ENCODE measurements at places on chromosomes 11 and 22.

- no peak for DNase-seq
Measured at GRCh38 chr11:499201-500076, 7.6 kb downstream of the RNH1 start.

DNA sequence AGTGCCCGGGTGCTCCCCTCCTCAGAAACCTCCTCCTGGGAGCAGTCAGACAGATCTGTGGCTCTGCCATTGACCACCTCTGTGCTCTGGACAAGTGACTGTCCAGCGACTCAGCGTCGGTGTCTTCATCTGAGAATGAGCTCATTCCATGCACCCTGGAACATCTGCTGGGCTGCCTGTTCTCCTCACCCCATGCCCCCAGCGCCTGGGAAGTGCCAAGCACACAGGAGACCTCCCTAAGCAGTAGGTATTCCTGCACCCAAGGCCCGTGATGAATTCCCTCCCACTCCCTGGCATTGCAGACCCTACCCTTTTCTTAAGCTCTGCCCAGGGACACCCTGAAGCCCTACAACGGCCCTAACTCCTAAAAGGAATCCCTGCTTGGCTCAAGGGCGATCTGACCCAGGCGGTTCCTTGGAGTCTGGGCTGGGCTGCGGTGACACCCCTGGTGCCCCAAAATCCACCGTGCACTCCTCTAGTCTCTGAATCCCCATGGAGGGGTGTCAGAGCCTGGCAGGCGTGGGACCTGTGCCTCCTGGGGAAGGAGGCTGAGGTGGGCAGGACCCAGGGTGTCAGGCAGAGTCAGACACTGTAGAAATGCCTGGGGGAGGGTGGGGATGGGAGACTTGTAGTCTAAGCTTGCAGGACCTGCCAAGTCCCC is 92.0 kb downstream of the CEP164 start:
- no peak for DNase-seq

DNA sequence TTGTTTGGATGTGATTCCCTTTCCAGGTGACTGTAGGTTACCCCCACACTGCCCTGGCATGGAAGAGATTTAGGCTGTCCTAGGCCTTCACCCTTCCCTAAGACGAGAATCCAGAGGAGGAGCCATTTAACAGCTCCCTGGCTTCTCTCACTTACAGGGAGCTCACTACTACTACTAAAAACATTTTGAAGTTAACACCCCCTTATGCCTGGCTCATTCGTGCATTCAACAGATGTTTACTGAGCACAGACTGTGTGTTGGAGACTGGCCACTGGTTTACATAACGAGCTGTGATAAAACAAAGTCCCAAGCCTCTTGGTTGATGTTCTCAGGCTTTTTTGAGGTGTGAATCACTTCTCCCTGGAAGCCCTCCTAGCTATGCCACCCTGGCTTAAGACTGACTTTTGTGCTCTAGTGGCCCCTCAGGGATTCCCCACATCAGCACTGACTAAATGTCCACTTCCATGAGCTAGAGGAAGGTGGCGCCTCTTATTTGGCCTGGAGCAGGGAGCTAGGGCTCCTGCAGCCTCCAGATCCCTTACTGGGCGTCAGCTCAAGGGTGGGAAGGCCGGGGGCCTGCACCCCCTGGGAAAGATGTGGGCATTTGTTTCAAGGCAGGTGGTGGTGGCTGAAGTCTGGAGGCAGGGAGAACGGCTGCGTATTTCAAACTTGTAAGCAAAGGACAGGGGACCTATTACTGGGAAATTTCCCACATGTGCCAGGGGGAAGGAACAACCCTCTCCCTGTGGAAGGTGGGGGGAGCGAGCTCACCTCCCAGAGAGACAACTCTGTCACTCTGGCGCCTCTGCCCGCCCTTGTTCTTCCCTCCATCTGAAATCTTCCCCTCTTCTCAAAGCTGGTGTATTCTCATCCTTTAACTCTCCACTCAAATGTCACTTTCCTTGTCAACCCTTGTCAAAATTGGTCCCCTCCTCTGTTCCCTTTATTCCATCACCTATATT is 19.4 kb upstream of the MALAT1 start:
- no peak for DNase-seq

DNA sequence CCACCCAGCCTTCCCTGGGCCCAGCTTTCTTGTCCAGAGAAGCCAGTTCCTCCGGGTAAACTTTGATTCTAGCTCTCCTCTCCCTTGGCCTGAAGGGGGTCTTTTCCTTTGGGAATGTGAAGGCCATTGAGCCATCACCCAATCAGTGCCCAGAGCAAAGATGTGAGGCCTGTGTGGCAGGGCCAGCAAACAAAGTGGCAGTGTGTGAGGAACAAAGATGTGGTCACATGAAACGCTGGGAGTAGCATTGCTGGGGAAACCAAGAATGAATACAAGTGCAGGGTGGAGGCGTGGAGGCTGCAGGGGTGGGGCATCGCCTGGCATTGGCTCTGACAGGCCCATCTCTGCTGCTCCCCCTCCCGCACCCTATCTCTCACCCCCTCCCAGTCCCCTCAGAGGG is 91.9 kb upstream of the BID start:
- no peak for DNase-seq

GRCh38 chr11:69115586-69116560 is 39.9 kb upstream of the SMIM38 start:
- DNase-seq = no peak

GRCh38 chr22:44782363-44782963 is 30.1 kb downstream of the ARHGAP8 start:
- DNase-seq = no peak

DNA sequence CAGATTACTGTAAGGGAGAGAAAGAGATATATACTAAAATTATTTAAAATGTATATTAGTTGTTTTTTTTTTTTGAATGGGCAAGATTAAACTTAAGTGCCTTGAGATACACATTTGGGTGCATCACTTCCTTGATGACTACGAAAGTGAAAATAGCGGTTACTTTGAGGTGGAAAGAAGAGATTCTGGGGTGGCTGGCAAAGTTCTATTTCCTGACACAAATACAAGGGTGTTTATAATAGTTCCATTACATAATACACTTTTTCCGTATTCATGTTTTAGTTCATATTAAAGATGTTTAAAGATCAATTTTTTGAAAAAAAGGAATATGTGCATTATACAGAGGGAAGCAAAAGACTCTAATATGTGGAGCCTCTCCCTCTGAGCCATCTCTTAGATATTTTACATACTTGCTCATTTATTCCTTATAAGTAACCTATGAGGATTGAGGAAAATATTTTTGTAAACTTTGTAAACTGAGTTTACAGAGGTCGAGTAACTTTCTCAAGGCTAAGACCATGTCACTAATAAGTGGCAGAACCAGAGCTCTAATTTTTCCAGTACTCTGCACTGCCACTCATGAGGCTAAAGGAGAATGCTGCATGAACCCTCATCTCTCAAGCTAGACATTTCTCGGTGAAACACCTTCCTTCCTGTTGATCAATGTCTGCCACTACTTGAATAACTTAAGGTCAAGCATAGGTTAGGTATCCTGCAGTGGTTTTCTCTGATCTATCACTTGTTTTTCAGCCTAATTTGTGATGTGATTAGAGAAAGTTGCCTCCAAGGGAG is 58.6 kb downstream of the DDIAS start:
- DNase-seq = no peak

GRCh38 chr11:93567401-93567895 is 24.3 kb upstream of the SMCO4 start:
- no peak for DNase-seq

GRCh38 chr11:90326647-90327046 is 103.8 kb upstream of the CHORDC1 start:
- DNase-seq = no peak

GRCh38 chr22:45870011-45870410 is 107.0 kb downstream of the WNT7B start:
- no peak for DNase-seq

DNA sequence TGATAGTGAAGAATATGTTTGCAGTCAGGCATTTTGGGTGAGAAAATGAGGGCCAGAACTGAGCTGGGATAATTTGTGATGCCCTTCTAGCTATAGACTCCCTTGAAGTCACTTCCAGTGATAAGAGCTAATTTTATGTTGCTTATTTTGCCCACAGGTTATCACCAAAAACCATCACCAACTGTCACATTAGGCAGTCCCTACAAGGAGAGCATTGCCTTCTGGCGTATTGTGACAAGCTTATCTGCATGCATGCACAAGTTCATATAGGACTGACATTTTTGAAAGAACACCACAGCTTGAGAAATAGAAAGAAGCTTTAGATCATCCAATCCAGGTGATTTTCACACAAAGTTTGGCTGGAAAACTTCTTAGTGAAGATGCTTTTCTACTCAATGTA is 735.3 kb upstream of the RAG2 start:
- DNase-seq = no peak

- peak; percentile 3 for DNase-seq
Measured at GRCh38 chr11:73140213-73141030, 1.7 kb downstream of the FCHSD2 start.

- no peak for DNase-seq
Measured at GRCh38 chr11:75474878-75475766, 42.1 kb upstream of the KLHL35 start.

- no peak for DNase-seq
Measured at GRCh38 chr11:70742553-70743291, 344.4 kb downstream of the CTTN start.

- DNase-seq = no peak
Measured at GRCh38 chr11:131868629-131869507, 498.5 kb downstream of the NTM start.

DNA sequence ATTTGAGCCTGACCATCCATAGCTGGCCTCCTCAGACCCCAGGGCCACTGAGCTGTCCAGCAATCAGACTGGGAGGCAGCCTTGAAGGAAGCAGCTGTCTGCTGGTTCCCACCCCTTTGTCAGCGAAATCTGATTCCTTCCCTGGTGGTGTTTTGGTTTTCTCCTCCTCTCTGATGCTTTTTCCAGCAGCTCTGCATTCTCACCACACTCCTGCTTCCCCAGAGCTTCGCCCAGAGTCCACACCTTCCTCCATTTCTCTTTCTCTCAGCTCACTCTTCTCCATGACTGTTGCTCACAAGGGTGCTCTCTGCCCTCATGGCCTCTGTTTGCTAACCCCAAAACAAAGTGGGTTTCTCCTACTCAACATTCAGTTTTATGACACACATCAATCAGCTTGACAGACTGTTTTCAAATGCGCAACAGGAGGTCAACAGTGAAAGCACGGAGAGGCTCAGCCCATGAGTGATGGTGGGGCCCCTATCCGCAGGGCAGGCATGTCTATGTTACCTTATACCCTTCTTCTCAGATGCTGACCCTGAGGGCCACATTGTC is 130.6 kb upstream of the MTNR1B start:
- DNase-seq = peak; percentile 74

GRCh38 chr11:76120513-76121101 is 85.7 kb downstream of the WNT11 start:
- DNase-seq = no peak

GRCh38 chr11:119729951-119730613 is 1.1 kb upstream of the NECTIN1 start:
- DNase-seq = no peak

DNA sequence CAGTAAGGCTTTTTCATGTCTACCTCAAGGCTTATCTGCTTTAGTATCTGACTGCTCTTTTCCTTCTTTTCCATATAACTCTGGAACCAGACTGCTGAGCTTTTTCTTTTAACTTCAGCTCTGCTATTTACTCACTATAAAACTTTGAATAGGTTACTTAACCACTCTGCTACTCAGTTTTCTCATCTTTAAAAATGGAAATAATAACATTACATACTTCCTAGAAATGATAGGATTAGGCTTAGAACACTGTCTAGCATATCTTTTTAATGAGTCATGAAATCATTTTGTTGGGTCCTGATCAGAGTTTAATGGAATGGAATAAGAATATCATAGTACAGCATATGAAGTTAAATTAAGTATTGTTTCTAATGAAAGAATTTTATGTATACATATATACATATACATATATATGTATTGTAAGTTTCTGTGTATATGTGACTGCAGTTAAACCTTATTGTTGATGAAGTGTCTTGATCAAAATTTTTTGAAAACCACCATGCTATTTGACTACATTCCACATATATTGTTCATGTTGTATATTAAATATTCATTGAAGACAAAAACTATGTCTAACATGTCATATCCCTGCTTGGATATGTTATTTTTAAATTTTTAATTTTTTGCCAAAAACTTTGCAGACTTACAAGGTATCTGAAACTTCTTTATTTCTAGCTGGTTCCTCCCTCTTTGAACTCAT is 120.2 kb downstream of the METTL15 start:
- DNase-seq = no peak

DNA sequence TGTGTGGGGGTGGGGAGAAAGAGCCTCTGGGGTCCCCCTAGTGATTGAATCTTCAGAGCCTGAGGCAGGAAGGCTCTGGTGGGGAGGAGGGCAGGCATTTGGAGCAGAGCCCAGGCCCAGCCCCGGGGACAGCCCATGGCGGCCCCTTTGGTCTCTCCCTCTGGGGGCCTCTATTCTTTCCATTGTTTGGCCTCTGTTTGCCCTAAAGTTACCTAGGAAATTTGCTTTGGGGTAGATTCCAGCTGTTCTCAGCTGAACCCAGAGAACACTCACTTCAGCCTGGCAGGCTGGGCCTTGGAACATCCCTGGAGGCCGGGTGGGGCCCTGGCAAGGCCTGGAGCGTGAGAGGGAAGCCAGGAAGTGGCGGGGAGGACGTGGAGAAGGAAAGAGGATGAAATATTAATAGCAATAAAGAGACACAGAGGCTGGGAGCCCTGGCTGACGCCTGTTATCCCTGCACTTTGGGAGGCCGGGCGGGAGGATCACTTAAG is 22.9 kb upstream of the A4GALT start:
- no peak for DNase-seq

DNA sequence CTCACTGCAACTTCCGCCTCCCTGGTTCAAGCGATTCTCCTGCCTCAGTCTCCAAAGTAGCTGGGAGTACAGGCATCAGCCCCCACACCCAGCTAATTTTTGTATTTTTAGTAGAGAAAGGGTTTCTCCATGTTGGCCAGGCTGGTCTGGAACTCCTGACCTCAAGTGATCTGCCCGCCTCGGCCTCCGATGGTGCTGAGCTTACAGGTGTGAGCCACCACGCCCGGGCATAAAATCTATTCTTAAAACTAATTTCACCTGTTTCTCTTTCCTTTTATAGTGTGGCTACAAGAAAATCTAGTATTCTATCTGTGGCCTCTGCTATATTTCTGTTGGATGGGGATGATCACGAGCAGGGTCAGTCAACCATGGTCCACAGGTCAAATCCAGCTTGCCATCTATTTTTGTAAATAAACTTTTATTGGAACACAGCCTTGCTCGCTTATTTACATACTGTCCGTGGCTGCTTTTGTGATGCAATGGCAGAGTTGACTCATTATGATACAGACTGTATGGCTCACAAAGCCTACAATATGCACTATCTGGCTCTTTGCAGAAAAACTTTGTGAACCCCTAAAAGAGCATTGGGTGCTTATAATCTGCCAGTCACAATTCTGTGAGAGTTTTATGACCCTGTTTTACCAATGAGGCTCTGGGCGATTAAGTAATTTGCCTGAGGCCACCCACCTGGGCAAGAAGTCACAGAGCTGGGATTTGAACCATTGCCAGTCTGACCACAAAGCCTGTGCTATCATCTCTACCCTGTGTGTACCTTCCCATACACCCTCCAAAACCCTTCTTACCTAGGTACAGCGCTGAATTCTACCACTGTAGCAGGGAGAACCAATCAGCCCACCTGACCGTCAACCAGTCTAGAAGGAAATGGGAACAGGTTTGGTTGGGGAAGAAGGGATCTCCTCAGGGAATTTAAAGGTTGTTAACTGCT is 28.3 kb downstream of the SLC1A2 start:
- no peak for DNase-seq

- no peak for DNase-seq
Measured at GRCh38 chr11:92306966-92307510, 82.4 kb downstream of the FAT3 start.
